Myometrial cell (primary cell): ENCODE measurements at places on chromosomes 7 and 10. TPM values are rescaled to one million over a fixed set of nuclear protein-coding genes. Genes with fewer than 3 reads are reported as not detected.

The RAPGEF5 gene
- total RNA-seq = 0.29 TPM in 1 of 2 replicates, not detected in the other

The TRIM50 gene
- total RNA-seq = not detected in 2 replicates

The ANLN gene
- total RNA-seq = 137 and 139 TPM in 2 replicates

The PSMA2 gene
- 123 and 158 TPM in 2 replicates for total RNA-seq

The NPY4R2 gene
- total RNA-seq = not detected in 2 replicates

The CLDN3 gene
- total RNA-seq = not detected in 2 replicates

The LBX1 gene
- not detected in 2 replicates for total RNA-seq

The TCAF2 gene
- total RNA-seq = 0.89 and 3.2 TPM in 2 replicates
